Activated CD4-positive, alpha-beta T cell treated with anti-CD3 and anti-CD28 coated beads, Interleukin-2, amount 50 U/mL, for 16 hours (primary cell): ENCODE measurements at places on chromosomes 13 and 19.
A peak's percentile ranks its signal among the peaks of the same experiment; 100 is the strongest.

GRCh38 chr13:100069278-100069677 lies 19.6 kb upstream of the PCCA start:
- DNase-seq, result no peak

GRCh38 chr19:29634423-29635130 lies 28.5 kb downstream of the POP4 start:
- DNase-seq, result no peak

GRCh38 chr19:55594996-55595545 lies 4.2 kb downstream of the FIZ1 start:
- no peak for DNase-seq

DNA sequence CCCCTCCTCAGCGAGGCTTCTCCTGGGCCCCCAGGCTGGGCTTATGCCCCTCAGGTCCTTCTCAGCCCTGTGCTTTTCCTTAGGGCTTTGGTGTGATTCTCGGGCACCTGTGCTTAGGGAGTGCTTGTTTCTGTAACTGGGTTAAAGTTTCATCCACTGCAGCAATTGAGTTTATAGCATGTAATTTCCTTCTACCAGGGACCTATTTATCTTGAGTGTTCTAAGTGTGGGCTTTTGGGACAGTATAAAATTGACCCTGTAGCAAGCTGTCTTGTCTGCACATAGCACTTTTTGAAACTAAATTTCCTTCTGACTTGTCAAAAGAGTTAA lies 47.6 kb downstream of the GATAD2A start:
- DNase-seq, result no peak

DNA sequence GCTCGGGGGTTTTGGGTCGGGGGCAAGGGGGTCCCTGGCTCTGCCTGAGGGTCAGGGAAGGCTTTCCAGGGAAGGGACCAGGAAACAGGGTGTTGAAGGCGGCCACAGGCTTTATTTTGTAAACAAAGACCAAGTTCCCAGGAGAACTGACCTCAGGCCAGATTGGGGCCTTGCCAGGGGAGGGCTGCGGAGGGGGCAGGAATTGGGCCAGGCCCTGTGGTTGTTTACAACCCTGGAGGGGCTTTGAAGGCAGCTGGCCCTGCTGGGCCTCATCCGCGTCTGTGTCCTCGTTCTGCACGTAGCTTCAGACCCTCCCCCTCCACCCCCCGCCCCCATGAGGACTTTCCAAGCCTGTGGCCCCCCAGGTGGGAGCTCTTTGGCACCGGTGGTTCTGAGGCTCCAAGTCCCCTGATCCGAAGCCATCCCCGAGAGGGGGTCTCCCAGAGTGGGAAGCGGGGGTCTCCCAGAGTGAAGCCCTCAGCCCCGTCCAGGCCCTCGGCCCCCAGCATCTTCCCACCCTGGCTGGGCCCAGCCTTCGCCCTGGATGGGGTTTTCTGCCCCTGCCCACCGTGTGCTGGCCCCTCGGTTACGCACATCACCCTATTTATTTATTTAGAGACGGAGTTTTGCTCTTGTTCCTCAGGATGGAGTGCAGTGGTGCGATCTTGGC lies 13.5 kb upstream of the BSG start:
- DNase-seq, result no peak

- DNase-seq, result no peak
Observed at GRCh38 chr19:14476673-14477401, 1.7 kb upstream of the PTGER1 start.

GRCh38 chr13:26037302-26037701 lies 14.5 kb downstream of the SHISA2 start:
- peak; percentile 39 for DNase-seq

GRCh38 chr19:3075605-3076431 lies 13.5 kb upstream of the TLE5 start:
- DNase-seq, result peak; percentile 62

DNA sequence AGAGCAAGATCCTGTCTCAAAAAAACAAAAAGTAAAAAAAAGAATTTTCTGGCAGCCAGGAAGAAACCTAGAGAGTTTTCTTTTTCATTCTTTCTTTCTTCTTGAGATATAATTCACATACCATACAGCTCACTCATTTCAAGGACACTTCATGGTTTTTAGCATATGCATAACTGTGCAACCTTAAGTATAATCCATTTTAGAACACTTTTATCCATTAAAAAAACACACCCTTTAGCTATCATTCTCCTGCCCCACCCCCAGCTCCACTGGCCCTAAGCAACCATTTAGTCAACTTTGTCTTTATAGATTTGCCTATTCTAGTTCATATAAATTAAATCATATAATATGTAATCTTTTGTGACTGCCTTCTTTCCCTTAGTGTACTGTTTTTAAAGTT lies 8.1 kb upstream of the IPO5 start:
- no peak for DNase-seq

DNA sequence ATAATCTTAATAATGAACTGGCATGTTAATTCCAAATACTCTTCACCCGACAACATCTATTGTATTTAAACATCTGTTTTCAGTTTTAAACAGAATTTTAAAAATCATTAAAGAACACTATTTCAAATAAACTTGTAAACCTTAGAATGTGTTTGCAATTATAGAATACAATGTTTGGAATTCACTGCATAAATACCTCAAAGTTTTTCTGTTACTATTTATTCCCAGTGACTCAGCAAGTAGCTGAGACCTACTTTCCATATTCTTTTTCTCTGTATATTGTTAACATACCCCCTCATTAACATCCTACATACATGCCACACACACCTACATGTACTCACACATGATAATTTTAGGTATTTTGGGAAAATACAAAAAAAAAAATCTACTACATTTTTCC lies 1134.3 kb downstream of the SLITRK1 start:
- no peak for DNase-seq

GRCh38 chr19:35622750-35623149 lies 6.1 kb upstream of the RBM42 start:
- no peak for DNase-seq

DNA sequence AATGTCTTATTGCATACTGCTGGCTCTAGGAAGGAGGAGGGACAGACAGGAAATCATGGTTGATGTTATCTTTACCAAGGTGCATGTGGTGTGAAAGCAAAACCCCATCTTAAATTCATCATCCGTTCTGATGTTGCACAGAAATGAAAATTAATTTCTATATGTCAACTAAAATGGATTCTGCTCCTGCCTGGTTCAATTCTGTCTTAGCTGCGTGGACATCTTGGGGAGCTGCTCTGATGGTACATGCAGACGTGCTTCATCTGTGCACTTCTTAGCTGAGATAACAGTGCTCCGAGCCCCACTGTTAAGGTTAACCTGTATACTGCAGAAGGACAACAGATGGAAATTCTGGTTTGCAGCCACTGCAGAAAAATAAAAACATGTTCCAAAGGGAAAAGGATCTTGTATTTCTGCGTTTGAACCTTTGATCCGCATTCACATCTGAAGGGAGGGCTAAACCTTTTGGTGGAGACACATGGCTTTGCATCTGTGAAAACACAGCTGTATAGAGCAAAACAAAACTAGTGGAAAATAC lies 155.6 kb downstream of the TM9SF2 start:
- DNase-seq, result peak; percentile 70

DNA sequence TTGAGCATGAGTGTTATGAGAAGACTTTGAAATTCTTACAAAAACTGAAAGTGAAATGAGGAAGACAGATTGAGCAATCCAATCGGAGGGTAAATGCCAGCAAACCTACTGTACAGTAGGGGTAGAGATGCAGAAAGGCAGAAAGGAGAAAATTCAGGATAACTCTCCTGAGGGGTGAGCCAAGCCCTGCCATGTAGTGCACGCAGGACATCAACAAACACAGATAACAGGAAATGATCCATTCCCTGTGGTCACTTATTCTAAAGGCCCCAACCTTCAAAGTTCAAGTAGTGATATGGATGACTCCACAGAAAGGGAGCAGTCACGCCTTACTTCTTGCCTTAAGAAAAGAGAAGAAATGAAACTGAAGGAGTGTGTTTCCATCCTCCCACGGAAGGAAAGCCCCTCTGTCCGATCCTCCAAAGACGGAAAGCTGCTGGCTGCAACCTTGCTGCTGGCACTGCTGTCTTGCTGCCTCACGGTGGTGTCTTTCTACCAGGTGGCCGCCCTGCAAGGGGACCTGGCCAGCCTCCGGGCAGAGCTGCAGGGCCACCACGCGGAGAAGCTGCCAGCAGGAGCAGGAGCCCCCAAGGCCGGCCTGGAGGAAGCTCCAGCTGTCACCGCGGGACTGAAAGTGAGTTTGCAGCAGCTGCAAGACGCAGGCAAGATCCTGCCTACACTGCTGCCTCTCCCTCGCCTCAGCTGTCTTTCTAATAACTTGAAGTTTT lies at the start of gene TNFSF13B:
TSS of gene TNFSF13B (plus strand) at position 118 of the 728 bp plus-strand sequence. CDS start at position 296, 178 bp downstream.
- peak; percentile 57 for DNase-seq

DNA sequence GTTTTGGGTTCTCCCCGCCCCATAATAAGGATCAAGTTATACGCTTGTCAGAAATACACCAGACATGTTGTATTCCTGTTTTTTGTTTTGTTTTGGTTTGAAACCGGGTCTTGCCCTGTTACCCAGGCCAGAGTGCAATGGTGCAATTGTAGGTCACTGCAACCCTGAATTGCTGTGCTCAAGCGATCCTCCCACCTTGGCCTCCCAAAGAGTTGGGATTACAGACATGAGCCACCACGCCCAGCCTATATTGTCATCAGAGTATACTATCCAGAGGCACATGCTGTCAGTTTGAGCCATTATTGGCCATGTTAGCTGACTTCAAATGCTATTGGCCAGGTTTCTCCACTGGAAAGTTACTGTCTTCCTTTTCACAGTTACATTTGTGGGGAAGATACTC lies 9.8 kb downstream of the SAFB start:
- no peak for DNase-seq

DNA sequence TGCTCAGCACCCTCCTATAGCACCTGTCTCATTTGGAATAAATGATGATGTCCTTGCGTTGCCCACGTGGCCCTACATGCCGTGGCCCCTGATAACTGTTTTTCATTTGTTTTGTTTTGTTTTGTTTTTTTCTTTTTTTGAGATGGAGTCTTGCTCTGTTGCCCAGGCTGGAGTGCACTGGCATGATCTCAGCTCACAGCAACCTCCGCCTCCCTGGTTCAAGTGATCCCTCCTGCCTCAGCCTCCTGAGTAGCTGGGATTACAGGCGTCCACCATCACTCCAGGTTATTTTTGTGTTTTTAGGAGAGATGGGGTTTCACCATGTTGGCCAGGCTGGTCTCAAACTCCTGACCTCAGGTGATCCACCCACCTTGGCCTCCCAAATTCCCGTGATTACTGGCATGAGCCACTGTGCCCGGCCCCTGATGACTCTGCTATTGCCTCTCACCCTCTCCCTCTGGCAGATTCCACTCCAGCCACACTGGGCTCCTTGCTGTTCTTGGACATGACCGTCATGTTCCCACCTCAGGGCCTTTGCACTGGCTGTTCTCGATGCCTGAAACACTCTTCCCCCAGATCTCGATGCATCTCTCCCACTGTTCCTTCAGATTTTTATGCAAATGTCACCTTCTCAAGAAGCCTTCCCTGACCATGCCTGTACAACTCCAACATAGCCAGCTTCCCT lies 7.4 kb downstream of the C5AR2 start:
- no peak for DNase-seq

GRCh38 chr13:79011179-79011578 lies 352.2 kb upstream of the OBI1 start:
- no peak for DNase-seq

DNA sequence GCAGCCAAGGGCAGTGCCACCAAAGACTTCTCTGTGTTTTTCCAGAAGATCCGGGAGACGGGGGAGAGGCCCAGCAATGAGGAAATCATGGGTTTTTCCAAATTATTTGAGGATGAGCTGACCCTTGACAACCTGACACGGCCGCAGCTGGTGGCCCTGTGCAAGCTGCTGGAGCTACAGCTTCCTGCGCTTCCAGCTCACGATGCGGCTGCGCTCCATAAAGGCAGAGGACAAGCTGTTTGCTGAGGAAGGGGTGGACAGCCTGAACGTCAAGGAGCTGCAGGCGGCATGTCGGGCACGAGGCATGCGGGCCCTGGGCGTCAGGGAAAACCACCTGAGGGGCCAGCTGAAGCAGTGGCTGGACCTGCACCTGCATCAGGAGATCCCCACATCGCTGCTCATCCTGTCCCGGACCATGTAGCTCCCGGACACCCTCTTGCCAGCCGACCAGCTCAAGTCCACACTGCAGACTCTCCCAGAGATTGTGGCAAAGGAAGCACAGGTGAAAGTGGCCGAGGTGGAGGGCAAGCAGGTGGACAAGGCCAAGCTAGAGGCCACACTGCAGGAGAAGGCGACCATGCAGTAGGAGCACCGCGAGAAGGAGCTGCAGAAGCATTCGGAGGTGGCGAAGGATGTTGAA lies 11.7 kb downstream of the ZSCAN1 start:
- DNase-seq, result no peak

GRCh38 chr13:78121459-78122348 lies 203.1 kb upstream of the EDNRB start:
- DNase-seq, result peak; percentile 55

DNA sequence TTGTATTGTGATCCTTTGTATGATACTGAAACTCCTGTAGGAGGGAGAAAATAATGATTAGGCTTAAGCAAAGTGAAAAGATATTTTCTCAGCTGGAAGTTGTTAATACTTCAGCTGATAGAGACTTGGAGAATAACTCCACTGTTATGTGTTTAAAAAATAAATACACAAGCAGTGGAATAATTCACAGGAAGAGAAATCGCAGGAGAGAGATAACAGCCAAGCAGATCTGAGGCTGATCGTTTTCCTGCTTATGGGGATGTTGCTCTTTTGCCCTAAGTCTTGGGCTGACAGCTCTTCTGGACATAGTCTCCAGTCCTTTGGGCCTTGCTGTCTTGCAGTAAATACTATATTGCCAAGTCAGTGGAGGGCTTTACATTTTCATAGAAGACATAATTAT lies 93.3 kb downstream of the OLFM4 start:
- DNase-seq, result no peak

- DNase-seq, result no peak
Observed at GRCh38 chr13:42413484-42413815, 141.5 kb downstream of the AKAP11 start.
